Neural cell (in vitro differentiated cells): ENCODE measurements at places on chromosomes 4 and X. TPM values are rescaled to one million over a fixed set of nuclear protein-coding genes. Genes with fewer than 3 reads are reported as not detected.

HPGD gene
- 18.7 and 23.7 TPM in 2 replicates for polyA plus RNA-seq

RBM47 gene
- polyA plus RNA-seq, result 1.7 and 2.4 TPM in 2 replicates

AMTN gene
- not detected in 2 replicates for polyA plus RNA-seq

KLKB1 gene
- not detected in 2 replicates for polyA plus RNA-seq

SPANXD gene
- not detected in 2 replicates for polyA plus RNA-seq

MAGEC2 gene
- not detected in 2 replicates for polyA plus RNA-seq
